ENCODE measurements at places on chromosomes 16 and 17.

DNA sequence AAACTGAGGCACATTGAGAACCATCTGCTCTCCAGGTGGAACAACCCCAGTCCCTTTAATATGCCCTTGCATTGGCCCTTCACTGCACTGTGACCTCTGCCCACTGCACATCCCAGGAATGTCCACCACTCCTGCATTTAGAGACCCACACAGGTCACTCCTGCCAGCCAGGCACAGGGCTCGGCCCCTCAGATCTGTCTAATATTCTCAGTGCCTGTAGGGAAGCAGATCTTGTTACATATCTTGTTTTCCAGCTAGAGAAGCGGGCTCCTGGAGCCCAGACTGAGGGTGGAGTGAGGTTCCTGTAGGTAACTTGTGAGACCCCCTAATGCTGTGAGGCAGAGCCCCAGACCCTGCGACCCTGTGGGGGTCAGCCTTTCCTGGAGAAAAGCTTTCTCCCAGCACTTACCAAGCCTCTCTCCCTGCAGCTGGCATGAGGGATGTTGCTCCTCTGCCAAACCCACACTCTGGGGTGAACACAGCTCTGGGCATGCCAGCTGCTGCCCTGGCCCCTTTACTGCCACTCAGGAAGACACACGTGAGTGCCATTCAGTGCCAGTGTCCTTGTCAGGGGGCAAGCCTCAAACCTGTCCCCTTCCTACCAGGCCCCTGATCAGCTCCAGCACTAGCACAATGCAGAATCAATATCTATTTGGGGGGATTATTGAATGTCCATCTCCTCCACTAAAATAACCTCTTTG lies 40.3 kb upstream of the CRHR1 start:
- no peak for DNase-seq

GRCh38 chr17:33233811-33234177 lies 59.3 kb downstream of the ASIC2 start:
- no peak for DNase-seq

- no peak for DNase-seq
These were observed 18.8 kb downstream of the CLUH start for GRCh38 chr17:2692781-2693135.

- no peak for DNase-seq
These were observed 38.4 kb downstream of the PTRH2 start for GRCh38 chr17:59668816-59669215.

- DNase-seq = no peak
These were observed 2225.7 kb downstream of the TP53TG3F start for GRCh38 chr16:35685085-35685484.

DNA sequence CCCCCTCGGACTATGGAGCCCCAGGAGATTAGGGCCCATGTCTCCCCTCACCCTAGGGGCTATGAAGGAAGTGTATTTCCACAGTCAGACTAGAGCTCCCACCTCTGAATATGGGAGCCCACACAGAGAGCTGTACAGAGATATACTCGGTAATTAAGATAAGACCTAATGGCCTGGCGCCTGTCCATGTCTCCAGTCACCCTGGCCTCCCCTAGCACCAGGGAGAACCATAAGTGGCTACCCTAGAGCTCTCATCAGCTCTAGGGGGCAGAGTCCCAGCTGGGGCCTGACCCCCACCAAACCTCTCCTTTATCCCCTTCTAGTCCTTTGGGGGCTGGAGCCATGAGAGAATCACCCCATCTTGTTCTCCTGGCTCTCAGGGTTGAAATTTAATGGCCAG lies 2.4 kb downstream of the TMEM101 start:
- DNase-seq = no peak

DNA sequence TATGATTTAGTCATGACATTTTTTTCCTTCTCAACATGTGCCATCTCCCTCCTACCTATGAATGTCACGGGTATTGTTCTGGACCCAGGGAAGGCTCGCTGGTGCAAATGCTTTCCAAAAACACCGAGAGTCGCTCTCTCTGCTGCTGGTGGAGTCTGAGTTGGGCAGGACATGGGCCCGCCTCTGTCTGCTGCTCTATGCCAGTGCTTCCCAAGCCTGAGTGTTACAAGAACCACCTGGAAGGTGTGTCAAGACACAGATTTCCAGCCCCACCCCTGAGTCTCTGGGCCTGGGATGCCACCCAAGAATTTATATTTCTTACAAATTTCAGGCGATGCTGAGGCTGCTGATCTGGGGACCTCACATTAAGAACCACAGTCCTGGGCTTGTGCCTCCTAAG lies 9.1 kb downstream of the JPH3 start:
- no peak for DNase-seq

DNA sequence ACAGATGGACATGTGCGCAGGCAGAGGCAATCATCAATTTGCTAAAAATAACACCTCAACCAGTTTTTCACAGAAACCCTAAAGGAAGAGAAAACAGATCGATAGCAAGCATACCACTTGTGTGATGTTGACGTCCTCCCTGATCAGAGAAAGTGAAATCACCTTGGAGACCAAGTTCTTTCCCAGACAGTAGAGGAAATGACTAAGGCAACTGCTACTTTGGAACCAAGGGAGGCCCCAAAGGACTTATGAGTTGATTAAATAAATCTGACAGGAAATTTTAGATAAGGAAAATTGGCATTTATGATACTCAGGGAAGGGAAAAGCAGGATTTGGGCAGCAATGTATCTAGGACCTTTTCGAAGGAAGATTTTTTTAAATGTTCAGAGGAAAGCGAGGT lies 267.1 kb upstream of the ASIC2 start:
- DNase-seq = no peak

- no peak for DNase-seq
These were observed 14.0 kb downstream of the VPS53 start for GRCh38 chr17:700504-701094.

DNA sequence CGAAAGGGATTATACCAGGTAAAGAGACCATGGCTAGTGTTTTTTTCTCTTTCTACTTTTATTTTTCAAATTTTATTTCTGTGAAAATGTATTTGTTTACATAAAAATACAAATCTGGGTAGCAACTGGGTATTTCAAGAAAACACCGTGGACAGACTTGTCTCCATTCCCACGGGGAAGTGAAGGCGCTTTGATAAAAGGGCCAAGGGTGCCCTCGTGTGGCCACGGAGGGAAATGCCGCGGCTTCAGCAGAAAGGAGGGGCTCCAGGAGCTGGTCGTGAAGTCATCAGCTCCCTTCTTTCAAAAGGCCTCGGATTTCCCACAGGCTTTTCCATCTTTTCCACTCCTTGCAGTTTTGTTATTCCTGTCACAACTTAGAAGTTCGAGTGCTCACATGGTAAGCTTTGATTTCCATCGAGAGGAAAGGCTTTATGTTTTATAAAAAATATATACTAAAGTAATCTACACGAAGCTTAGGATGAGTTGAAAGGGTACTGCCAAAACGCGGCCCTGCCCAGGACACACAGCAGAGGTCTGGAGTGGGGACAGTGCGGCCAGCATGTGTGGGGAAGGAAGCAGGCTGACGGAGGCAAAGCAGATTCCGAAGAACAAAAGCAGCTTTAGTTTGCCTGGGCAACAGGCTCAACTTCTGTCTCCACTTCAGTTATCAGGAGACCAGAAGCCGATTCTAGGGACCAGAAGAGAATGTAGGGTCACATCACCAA lies 15.3 kb upstream of the MNT start:
- DNase-seq = peak; percentile 95

DNA sequence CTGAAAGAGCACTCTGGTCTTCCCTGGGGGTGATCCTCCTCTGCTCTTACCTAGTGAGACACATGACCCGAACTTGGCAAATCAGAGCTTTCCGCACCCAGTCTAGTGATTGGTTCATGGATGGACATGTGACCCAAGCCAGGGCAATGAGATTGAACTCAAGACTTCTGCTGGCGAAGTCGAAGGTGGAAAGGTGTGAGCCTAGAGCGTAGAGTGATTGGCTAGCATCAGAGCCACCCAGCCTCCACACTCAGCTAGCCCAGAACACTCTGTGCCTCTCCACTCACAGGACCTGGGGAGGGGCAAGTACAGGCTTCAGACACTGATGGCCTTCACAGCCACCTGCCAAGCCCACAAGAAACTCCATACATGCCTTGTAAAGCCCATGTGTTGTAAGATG lies 17.6 kb downstream of the ATPAF2 start:
- DNase-seq = no peak

- no peak for DNase-seq
These were observed 43.4 kb upstream of the SOX9 start for GRCh38 chr17:72077326-72077960.

DNA sequence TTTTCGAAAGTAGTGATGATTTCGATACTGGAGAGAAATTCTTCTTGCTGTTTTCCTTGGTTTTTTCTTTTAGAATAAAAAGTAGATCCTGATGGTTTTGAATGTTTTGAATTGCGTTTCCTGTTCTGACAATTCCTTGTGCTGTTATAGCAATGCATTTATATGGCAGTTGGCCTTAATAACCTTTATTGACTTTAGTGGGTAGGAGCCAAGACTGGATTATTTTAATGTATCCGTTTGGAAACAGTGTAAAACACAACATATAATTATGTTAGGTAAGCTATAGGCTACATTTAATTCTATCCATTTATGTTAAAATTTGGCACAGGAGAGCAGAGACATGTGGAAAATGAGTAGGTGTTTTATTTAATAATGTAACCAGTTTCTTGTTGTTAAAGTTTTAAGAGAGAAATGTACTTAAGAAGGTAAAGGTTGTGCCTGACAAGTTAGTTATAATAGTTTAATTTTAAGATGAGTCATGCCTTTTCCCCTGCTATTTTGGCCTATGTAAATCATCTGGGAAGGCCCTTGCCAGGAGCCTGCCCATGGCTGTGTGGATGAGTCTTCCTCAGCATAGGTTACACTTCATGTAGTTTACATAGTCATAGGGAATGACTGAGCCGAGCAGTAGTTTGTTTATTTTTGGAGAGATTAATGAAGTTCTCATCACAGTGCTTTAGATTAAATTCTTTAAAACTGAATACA lies 189.9 kb downstream of the FTO start:
- DNase-seq = no peak

- peak; percentile 97 for DNase-seq
These were observed at the start of gene MCRIP2 for GRCh38 chr16:641326-642188. Gene MCRIP2, plus strand, starts transcription at chr16:641828. Its CDS starts 164 bp downstream, at chr16:641992.

DNA sequence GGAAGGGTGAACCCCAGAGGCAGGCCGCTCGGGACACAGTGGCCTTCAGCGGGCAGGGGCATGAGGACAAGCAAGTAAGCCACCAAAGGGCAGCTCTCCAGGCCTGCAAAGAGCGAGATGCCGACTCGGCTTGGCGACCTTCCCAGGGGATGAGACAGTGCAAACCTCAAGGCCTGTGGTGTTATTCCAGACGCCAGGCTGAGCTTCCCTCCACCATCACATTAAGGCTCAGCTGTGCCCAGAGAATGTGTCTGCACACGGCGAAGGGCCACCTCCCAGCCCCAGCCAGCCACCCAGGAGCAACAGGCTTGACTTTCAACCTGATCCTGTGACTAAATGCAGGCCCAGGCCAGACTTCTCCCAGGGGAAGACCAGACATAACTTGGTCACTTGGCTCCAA lies 251.4 kb downstream of the SOX9 start:
- no peak for DNase-seq

- no peak for DNase-seq
These were observed 44.9 kb downstream of the CDRT4 start for GRCh38 chr17:15422392-15422965.

DNA sequence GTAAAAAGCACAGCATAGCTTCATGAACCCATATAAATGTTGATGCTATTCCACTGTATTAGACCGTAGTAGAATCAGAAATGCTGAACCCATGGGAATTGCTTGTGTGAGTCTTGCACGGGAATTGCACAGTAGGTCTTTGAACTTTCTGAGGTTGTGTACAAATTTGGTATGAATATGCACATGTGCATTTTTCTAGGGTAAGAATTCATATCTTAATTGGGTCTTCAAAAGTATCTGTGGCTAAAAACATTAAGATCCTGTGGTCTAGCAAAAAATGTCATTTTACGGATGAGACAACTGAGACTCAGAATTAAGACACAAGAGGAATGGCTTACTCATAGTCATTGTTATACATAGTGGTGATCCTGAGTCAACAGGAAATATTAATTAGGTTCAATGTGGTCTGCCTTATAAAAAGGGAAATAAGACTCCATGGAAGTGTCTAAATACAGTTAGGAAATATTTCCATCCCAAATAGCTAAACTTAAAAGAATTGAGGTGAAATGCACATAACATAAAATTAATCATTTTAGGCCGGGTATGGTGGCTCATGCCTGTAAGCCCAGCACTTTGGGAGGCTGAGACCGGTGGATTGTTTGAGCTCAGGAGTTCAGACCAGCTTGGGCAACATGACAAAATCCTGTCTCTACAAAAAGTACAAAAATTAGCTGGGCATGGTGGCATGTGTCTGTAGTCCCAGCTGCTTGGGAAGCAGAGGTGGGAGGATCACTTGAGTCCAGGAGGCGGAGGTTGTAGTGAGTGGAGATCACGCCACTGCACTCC lies 22.8 kb downstream of the TAOK1 start:
- no peak for DNase-seq

GRCh38 chr16:4371357-4372000 lies at the start of gene VASN:
Gene VASN, plus strand, starts transcription at chr16:4371848. Its CDS starts 9,030 bp downstream, at chr16:4380878.
- peak; percentile 87 for DNase-seq

DNA sequence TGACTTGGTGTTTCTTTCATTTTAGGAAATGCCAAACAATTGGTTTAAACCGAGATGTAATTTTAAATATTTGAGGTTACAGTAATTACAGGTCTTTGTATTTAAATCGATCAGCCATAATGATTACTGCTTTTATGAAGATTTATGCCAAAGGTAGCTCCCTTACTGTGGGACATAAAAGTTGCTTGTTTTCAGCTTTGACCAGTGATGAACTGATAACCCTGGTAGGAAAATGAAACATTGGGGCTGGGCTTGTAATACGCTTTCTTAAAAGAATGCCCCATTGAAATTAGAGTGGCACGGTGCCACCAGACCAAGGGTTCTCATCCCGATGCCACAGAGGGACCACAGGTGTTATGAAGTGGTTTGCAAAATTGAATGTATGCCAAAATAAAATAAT lies 7.3 kb downstream of the TNRC6A start:
- DNase-seq = no peak

DNA sequence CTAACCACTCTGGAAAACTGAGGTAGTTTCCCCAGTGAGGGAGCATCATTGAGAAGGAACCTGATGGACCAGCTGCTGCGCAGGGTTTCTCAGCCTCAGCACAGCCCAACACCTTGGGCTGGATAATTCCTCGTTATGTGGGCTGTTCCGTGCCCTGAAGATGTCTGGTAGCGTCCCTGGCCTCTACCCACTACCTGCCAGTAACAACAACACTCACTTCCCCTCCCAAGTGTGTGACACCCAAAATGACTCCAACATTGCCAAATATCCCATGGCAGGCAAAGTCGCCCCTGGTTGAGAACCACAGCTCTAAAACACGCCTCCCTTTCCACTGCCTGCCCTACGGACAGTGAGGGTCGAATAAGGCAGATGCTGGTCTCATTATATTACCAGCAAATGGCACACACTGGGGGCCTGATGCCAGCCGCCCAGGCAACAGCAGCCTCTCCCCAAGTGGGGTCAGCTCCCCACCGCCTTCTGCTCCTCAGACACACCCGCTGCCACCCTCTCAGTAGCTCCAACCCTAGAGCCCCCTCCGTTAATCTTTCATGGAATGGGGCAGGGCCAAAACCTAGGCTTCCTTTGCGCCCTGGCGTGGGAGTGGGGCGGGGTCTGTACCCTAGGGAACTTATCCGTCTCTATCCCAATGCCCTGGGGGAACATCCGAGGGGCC lies 1.0 kb downstream of the RHBDF2 start:
- peak; percentile 49 for DNase-seq

All from upper lobe of left lung (tissue), 6 donors.